Hepatocyte (in vitro differentiated cells): ENCODE measurements at places on chromosomes 5 and 9. TPM values are rescaled to one million over a fixed set of nuclear protein-coding genes. Genes with fewer than 3 reads are reported as not detected.

The ADAMTSL1 gene
- polyA plus RNA-seq = 7.1 and 7.2 TPM in 2 replicates

The GLRA1 gene
- polyA plus RNA-seq = not detected in 2 replicates

The ZBED3 gene
- polyA plus RNA-seq = 27.2 and 29.8 TPM in 2 replicates

The WHRN gene
- polyA plus RNA-seq = 6.6 and 14.4 TPM in 2 replicates

The CENPK gene
- polyA plus RNA-seq = 11.4 and 15.3 TPM in 2 replicates

The FLT4 gene
- polyA plus RNA-seq = 0.83 and 1.3 TPM in 2 replicates

The CEMIP2 gene
- polyA plus RNA-seq = 45.2 and 47.9 TPM in 2 replicates

The SLC46A2 gene
- not detected in 2 replicates for polyA plus RNA-seq

The INSL4 gene
- 0.38 and 0.68 TPM in 2 replicates for polyA plus RNA-seq

The SEMA5A gene
- 10.7 and 14.8 TPM in 2 replicates for polyA plus RNA-seq

The CDK5RAP2 gene
- polyA plus RNA-seq = 23.9 and 28.8 TPM in 2 replicates

The HTR1A gene
- polyA plus RNA-seq = 0.19 TPM in 1 of 2 replicates, not detected in the other

The SLC23A1 gene
- 3.0 and 3.3 TPM in 2 replicates for polyA plus RNA-seq
